Hindlimb muscle (tissue), 1 donor: ENCODE measurements at places on chromosomes 7 and 10. TPM values are rescaled to one million over a fixed set of nuclear protein-coding genes. Genes with fewer than 3 reads are reported as not detected.

NAT16 gene
- not detected for polyA plus RNA-seq

MBLAC1 gene
- 1.5 TPM for polyA plus RNA-seq

TMEM270 gene
- not detected for polyA plus RNA-seq

RAPGEF5 gene
- polyA plus RNA-seq, result 14.6 TPM

CDC14C gene
- polyA plus RNA-seq, result not detected

PNLIP gene
- 0.39 TPM for polyA plus RNA-seq

LYZL1 gene
- not detected for polyA plus RNA-seq

OPN1SW gene
- polyA plus RNA-seq, result 2.2 TPM

HYAL4 gene
- polyA plus RNA-seq, result not detected

TSPAN15 gene
- polyA plus RNA-seq, result 93.8 TPM

MYOF gene
- polyA plus RNA-seq, result 51.4 TPM

CDCA7L gene
- polyA plus RNA-seq, result 16.0 TPM

PBLD gene
- 6.8 TPM for polyA plus RNA-seq

PON3 gene
- 5.6 TPM for polyA plus RNA-seq

RNF148 gene
- polyA plus RNA-seq, result not detected
